ENCODE measurements at places on chromosomes 6 and 20. TPM values are rescaled to one million over a fixed set of nuclear protein-coding genes. Genes with fewer than 3 reads are reported as not detected.

BFSP1 gene
- 2.8 TPM for total RNA-seq

PAK5 gene
- not detected for total RNA-seq

EFCAB8 gene
- under 0.01 TPM for total RNA-seq

TREML2 gene
- not detected for total RNA-seq

ZC3H12D gene
- total RNA-seq, result under 0.01 TPM

TRIM38 gene
- 9.0 TPM for total RNA-seq

CD164 gene
- 180 TPM for total RNA-seq

HTR1E gene
- not detected for total RNA-seq

ZBTB46 gene
- 4.8 TPM for total RNA-seq

GFRAL gene
- not detected for total RNA-seq

SIRPA gene
- total RNA-seq, result 9.9 TPM

C20orf141 gene
- total RNA-seq, result not detected

PNPLA1 gene
- not detected for total RNA-seq

ZNF512B gene
- total RNA-seq, result 5.1 TPM

SNX9 gene
- 58.3 TPM for total RNA-seq

VGLL2 gene
- total RNA-seq, result not detected

ZSCAN16 gene
- total RNA-seq, result 3.1 TPM

CCN5 gene
- total RNA-seq, result under 0.01 TPM

NUDT3 gene
- total RNA-seq, result 12.7 TPM

PRSS16 gene
- 0.19 TPM for total RNA-seq

RSPO3 gene
- total RNA-seq, result 2.0 TPM

CTAGE9 gene
- total RNA-seq, result not detected

SNHG17 gene
- 8.2 TPM for total RNA-seq

NFATC2 gene
- 0.19 TPM for total RNA-seq

LY6G6F gene
- not detected for total RNA-seq

MARCKS gene
- total RNA-seq, result 119 TPM

C2 gene
- total RNA-seq, result 6.8 TPM

OLIG3 gene
- total RNA-seq, result not detected

RNF5 gene
- 41.0 TPM for total RNA-seq

DZANK1 gene
- 0.56 TPM for total RNA-seq

FRK gene
- 0.85 TPM for total RNA-seq

ZDHHC14 gene
- 3.8 TPM for total RNA-seq

MYLK2 gene
- under 0.01 TPM for total RNA-seq

SLC22A7 gene
- not detected for total RNA-seq

ISM1 gene
- total RNA-seq, result not detected

ARMH2 gene
- not detected for total RNA-seq

LRRN4 gene
- total RNA-seq, result 0.28 TPM
